ENCODE measurements at places on chromosomes 11 and 22.
A peak's percentile ranks its signal among the peaks of the same experiment; 100 is the strongest.

DNA sequence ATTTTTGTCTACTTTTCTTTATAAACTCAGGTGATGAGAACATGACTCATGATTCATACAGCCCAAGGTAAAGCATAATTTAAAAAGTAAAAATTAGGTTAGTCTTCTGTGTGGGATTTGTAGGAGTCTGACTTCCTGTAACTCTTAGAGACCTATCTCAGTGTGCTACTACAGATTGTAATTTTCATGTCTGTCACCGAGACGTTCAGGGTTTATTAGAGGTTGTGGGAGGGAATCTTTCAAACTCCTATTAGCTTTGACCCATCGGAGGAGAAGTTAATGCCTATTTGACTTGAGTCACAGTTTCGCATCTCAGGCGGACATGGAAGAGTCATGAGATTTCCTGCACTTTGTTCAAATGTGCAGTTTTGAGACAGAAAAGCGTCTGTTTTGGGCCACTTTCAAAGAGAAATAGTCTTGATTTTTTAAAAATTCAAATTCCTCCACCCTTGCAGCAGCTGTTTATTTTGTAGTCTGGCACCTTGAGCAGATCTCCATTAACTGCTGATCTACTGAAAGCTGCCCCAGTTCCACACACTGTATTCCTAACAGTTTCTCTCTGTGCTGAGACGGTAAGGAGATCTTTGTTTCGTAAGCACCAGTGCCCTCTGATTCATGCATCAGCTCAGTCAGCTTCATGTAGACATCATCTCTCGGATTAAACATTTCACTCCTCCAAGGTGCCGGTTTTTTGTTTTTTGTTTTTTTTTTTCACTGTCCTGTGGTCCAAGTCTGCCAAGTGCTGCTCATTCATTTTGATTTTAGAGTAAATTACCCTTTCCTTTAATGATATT is 24.3 kb downstream of the ALKBH3 start:
- no peak for DNase-seq

DNA sequence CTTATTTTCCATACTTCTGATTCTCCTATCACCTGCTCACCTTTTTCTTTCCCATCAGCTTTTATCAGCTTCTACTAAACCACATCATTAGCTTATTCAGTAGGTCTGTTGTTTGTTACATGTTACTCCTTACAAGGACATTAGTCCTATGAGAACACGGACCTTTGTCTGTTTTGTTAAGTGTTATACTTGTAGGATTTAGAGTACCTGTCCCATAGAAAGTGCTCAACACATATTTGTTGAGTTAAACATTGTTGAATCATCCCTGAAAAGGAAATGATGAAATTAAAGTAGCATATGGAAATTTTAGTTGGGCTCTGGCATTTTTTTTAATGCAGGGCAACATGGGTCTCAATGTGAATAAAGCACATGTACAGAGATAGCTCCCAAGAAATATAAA is 222.1 kb upstream of the CARD18 start:
- DNase-seq, result no peak

GRCh38 chr11:105033781-105034180 is 1.2 kb downstream of the CASP1 start:
- no peak for DNase-seq

DNA sequence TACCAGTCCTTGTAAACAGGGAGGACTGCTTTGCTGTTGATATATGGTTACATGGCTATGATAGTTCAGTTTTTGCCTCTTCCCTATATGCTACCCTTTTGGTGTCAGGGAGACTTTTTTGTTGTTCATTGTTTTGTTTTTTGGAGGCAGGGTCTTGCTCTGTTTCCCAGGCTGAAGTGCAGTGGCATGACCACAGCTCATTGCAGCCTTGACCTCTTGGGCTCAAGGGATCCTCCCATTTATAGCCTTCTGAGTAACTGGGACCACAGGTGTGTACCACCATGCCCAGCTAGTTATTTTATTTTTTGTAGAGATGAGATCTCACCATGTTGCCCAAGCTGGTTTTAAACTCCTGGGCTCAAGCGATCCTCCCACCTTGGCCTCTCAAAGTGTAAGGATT is 38.6 kb upstream of the SPTBN2 start:
- no peak for DNase-seq

DNA sequence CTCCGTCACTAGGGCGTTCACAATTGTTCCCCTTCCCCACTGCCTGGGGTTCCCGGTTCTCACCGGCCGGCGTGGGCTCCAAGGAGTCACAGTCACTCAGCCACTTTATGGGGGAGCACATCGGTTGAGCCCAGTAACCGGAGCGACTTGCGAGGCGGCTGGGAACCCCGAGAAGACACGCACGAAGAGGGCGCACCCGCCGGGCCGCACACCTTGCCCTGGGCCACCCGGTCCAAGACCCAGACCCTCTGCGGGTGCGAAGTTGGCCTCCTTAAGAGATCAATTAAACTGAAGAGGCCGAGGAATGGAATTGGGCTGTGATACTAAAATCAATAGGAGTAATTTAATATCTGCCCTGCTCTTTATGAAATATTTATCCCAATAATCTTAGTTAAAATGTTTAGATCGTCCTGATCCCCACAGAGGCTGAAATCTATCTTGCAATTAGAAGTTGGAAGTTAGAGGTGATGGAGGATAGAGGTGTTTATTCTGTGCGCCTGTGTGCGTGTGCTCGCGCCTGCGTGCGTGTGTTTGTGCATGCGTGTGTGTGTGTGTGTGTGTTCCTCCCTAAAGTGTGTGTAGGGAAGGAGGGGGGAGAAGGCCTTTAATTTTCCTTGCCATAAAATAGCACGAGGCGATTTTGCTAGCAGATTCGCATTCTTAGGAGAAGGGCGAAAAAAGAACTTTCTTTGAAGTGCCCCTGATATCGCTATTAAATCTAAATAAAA is 954 bp upstream of the MN1 start:
- no peak for DNase-seq

- DNase-seq, result no peak
Measured at GRCh38 chr11:61345170-61345610, 12.2 kb downstream of the TKFC start.

GRCh38 chr22:36775586-36775963 is 344 bp downstream of the IFT27 start:
- peak; percentile 15 for DNase-seq

DNA sequence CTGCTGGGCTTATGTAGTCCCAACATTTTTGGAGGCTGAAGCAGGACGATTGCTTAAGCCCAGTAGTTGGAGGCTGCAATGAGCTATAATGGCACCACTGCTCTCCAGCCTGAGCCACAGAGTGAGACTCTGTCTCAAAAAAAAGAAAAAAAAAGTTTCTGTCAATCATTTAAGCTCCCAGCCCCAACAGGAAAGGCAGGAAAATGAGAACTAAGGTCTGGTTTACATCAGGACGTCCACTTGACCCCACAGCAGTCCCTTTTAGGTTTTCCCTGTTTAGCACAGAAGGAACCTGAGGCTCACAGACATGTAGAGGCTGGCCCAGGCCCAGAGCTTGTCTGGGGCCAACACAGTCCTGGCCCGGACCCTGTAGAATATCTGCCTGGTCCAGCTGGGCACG is 9.2 kb upstream of the TTLL1 start:
- no peak for DNase-seq

DNA sequence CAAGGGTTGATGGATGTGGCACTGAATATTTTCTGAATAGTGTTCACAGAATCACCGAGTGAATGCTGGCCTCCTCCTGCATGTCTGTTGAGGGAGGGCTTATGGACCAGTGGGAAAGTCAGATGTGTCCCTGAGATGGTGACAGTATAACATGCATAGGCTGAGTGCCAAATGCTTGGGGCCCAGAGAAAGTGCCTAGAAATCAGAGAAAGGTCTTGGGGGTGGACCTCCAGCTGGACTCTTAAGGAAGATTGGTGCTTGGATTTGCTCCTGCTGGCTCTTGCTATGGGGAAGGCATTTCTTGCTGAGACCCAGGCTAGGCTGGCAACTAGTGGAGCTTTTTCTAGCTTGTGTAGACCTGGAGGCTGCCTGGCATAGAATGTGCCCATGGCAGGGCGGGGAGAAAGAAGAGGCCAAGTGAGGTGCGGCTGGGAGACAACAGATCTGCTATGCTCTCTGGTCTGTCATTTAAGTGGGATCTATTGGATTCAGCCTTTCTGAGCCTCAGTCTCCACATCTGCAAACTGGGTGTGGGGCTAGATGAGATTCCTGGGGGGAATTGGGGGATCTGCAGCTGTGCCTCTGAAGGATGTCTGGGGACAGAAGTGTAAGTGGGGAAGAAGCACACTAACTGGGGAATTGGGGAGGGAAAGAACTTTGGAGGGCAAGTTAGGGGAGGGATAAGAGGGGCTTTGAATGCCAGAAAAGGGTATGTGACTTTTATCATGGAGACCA is 27.4 kb downstream of the ZNRF3 start:
- DNase-seq, result no peak

DNA sequence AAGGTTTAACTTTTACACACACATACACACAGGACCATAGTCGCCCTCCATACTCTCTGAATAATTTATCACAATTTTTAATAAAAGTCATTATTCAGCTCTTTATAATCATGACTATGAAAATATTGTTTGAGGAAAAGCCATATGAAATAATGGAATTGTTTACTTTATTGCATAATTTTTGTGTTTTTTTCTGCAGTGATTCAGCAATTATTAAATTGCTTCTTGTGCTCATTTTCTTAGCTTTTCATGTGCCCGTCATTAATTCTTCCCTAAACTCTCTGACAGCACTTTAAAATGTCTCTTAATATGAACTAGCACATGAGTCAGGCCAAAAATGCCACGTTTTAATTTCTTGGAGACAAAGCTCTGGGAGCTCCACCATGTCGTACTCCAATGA is 77.5 kb upstream of the ALX4 start:
- DNase-seq, result no peak

DNA sequence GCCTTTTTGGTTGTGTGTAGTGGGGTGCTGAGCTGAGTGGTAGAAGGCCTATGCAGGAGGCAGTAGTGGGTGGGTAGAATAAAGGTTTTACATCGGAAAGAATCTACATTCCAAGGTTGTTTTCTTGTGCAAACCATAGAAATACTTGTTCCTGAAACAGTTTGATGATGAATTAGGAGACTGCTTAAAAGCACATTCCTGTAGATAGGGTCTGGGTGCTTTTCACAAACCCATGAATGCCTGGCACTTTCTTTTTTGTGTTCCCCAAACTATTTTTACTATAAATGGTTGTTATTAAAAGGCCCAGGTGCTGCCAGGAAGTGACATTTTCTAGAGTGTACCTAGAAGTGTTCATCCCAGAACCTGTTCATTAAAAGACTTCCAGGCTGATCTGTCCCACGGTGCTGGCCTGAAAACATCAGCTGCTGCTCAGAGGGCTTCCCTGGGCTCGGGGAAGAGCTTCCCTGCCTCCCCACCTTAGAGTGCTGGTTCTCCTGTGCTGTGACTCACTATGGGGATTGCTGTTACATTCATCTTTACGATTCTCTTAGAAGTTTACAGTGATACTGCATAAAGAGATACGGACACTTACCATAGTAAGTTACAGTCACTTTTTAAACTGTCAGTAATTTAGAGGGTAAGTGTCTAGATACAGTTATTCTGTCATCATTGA is 27.9 kb downstream of the PPFIA1 start:
- DNase-seq, result no peak

GRCh38 chr11:69649576-69649900 is 8.6 kb downstream of the CCND1 start:
- no peak for DNase-seq

- DNase-seq, result no peak
Measured at GRCh38 chr11:61153593-61154095, 7.6 kb downstream of the VPS37C start.

- DNase-seq, result no peak
Measured at GRCh38 chr22:23404689-23405365, 175.3 kb downstream of the IGLL1 start.

DNA sequence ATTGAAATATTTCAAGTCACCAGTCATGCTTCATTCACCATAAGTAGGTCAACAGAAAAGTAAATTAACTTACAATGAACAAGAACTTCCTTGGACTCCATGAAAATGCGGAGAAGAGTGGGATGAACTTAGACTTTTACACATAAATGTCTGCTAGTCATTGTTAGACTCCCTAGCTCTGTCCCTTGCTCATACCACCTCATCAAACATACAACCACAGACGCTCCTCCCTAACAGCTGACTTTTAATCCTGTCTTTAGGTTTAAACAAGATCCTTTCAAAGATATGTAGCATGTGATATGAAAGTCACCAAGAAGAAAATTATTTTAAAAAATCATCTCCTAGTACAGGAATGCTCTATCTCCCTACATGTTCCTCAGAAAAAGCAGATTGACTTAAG is 248.1 kb downstream of the DLG2 start:
- DNase-seq, result no peak

DNA sequence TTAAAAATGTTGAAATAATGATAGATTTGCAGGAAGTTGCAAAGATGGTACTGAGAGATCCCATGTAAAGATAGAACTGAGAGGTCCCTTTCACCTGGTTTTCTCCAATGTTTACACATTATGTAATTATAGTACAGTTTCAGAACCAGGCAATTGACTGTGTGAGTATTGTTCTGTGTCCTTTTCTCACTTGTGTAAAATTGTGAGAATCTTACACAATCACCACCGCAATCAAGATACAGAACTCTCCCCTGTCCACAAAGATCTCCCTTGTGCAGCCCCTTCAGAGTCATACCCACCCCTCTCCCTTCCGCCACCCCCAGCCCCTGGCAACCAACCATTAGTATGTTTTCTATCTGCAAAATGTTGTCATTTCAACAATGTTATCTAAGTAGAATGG is 119.8 kb upstream of the NAV2 start:
- DNase-seq, result no peak

- DNase-seq, result no peak
Measured at GRCh38 chr22:35971456-35972119, 57.0 kb downstream of the RBFOX2 start.

- no peak for DNase-seq
Measured at GRCh38 chr11:34632105-34632791, 11.4 kb downstream of the EHF start.

DNA sequence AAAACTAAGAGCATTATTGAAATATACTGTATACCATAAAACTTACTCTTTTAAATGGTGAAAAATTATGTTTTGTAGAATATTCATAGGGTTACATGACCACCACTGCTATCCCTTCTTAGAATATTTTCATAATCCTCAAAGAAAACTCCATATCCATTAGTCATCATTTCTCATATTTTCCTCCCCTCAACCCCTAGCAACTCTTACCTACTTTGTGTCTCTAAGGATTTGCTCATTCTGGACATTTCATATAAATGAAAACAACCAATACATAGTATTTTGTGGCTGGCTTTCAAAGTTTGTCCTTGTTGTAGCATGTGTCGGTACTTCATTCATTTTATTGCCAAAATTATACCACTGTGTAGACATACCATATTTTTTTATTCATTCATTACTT is 863.8 kb downstream of the KCNA4 start:
- no peak for DNase-seq

- no peak for DNase-seq
Measured at GRCh38 chr11:117618982-117619355, 178.0 kb downstream of the DSCAML1 start.

GRCh38 chr22:35560366-35560765 is 19.7 kb downstream of the RASD2 start:
- DNase-seq, result no peak

- DNase-seq, result peak; percentile 19
Measured at GRCh38 chr22:41833369-41834004, 582 bp downstream of the SREBF2 start.

GRCh38 chr11:77779935-77780334 is 40.6 kb downstream of the RSF1 start:
- DNase-seq, result no peak
